ENCODE measurements at places on chromosomes 5 and 9.

DNA sequence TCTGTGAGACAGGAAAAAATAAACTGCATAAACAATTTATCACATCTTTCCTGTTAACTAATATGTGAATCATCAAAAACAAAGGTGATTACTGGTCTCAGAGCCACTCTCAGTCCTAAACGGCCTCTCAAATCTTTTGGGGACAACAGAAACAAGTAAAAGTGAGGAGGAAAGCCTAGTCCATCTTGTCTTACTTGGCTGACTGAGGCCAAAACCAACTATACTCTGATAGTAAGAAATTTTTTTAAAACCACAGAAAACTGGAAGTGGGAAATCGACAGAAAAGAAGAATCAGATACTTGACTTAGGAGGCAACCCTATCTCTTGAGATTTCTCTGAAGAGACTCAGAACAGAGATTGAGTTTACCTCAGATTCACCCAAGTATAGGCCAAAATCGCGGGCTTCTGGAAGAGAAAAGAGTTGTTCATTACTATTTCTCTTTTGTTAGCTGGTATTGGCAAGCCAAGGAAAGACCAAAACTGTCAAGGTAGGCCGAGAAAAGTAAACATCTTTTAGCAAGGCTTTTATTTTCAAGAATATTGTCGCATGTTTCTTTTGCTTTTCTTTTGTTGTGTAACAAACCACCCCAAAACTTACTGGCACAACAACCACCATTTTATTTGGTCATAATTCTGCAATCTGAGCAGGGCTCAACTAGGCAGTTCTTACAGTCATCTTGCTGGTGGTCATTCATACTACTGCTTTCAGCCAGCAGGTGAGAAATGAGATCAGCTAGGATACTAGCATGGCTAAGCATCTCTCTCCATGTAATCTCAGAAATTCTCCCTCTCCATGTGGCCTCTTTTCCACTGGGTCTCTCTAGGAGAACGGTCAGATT, 46.1 kb downstream of the RFX3 start:
- no peak for DNase-seq

GRCh38 chr5:62741761-62742160, 163.1 kb downstream of the LRRC70 start:
- DNase-seq = no peak

DNA sequence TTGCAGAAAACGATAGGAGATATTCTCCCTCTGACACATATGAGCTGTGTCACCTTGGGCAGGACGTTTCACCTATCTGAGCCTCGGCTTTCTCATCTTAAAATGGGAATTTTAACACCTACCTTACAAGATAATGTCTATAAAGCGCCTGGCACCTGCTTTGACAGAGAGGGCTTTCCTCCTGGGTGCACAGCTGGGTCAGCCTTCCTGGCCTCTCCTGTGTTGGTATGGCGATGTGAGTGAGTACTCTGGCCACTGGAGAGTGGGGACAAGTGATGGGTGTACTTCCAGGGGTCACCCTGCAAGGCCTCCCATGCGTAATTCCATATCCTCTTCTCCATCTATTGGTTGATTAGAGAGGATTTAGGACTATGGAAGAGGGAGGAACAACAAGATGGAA, 113.1 kb upstream of the SMIM23 start:
- DNase-seq = no peak

DNA sequence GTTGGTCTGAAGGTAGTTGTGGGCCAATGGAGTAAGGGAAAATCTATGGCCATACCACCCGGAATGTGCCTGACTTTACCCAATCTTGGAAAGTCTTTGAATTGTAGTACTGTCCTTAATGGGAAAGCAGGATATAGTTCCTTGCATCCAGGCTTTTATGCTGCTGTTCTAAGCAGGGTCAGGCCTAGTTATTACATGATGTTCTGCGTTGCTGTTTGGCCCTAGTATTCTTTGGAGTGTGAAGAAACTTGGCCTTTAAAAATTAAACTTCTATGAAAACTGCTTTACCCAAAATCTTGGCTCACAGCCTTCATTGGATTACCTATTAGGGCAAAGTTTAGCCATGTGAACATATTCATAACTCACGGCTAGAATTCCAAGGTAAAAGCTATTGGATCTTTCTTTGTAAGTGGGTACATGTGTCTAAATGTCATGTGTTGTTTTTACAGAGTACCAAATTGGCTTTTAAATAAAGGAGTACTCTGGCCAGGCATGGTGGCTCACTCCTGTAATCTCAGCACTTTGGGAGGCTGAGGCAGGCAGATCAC, 211.1 kb downstream of the DTWD2 start:
- DNase-seq = no peak

GRCh38 chr9:77374266-77374665, 196.9 kb downstream of the VPS13A start:
- DNase-seq = no peak

GRCh38 chr5:112264666-112265065, 154.4 kb downstream of the EPB41L4A start:
- no peak for DNase-seq

DNA sequence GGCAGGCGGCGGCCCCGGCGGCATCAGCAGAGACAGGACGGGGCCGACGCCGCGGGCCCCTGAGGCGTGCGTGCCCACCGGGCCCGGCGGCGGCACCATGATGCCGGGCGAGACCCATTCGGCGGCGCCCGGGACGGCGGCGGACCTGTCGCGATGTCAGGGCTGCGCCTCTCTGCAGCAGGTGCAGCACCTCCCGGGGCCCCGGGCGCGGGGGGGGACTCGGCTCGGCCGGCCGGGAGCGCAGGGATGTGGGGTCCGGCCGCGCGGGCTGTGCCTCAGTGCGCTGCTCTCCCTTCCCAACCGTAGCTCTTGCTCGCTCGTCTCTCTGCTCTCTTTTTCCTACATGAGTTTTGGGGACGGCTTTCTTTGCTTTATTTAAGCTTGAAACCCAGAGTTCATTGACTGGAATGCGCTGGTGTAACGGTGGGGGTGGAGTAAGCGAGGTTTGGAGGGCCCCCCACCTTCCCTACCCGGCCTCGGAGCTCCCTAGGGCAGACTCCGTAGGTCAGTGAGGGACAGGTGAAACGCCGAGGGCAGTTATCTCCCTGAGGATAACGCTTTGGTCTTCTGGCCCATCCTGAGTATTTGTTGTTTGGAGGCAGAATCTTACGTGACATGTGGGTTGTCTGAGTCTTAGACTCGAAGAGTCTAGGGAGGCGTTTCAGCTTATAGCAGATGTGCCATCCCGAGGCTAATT, 490 bp downstream of the ICE1 start:
- DNase-seq = no peak

DNA sequence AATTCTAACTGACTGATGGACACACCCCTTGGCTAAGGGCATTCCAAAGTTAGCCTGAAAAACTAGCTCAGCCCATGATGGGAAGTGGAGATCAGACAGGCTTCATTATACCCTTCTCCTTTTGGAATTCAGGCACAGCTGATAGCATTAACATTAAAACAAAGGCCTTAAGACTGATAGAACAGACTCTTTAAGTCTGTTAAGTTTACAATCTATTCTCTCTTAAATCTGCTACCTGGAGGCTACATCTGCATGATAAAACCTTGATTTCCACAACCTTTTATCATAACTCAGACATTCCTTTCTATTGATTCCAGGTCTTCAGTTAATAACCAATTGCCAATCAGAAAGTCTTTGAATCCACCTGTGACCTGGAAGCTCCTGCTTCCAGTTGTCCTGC, 281.4 kb downstream of the TUSC1 start:
- DNase-seq = no peak

DNA sequence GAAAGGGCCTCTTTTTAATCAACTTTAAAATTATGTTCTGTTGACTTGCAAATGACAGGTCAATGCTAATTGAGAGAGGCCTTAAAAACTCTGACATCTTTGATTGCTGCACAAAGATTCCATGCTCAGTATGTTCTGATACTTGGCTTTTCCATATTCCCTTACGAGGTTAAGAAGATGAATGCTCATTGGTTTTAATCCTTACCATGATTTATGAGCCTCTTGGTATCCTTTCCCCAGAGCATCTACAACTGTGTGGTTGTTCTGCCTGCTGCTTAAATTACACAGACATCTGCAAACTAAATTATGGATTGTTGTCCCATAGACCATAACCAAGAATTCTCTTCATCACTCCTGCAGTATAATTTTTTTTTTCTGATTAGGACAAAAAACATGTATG, 352.6 kb downstream of the CDH12 start:
- no peak for DNase-seq
